ENCODE measurements at places on chromosomes 2 and 18.

- no peak for DNase-seq
These were observed 62.7 kb upstream of the GATA6 start for GRCh38 chr18:22106536-22107292.

DNA sequence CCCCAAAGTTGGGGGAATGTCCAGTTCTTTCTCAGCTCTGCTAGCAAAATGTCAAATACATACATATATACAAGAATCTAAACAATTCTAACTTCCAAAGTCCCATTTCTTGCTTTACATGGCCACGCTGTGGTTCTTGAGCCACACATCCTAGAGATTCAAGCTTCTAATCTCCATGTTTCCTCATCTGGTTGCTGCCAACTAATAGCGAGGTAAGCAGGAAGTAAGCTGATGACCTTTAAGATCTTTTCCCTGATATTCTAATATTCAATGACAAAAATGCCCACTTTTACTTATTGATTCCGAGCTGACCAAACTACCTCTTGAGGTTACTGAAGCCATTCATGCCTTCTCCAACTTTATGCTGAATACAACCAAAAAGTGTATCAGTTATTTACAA is 3.3 kb downstream of the VPS54 start:
- DNase-seq, result no peak

DNA sequence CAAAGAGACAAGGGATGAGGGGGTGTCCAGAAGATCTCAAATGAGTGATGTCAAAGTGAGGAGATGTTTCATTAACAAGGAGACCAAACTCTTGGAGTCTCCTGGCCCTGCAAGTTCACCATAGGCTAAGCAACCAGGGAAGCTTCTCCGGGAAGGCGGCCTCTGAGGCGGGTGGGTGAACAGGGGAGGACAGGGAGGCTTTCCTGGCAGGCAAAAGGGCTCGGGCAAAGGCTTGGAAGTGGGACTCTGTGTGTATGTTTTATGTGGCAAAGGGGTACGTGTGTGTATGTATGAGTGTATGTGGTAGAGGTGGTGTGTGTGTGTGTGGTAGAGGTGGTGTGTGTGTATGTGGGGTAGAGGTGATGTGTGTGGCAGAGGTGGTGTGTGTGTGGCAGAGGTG is 163.9 kb downstream of the DYSF start:
- no peak for DNase-seq

DNA sequence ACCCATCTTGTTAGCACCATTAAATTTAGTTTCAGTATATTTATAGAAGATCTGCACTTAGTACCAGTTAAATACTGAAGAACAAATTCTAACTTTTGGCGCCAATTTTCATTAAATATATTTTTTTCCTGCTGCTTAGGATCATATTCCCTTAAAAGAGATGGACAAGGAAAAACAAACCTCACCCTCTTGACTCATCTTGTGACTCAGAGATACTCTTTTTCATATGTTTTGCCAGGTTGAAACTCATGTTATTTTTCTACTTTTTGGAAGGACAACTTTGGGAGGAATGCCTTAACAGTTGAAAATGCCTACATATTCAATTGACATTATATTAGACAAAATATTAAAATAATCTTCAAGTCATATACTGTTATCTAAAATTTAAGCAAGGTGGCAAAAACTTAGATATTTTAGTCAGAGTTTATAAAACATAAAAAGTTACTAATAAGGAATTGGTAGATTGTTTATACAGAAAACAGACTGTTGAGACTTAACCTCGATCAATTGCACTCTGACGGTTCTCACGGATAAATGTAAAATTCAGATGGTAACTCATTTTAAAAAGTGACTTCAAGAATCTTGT is 36.2 kb downstream of the PNO1 start:
- DNase-seq, result no peak

DNA sequence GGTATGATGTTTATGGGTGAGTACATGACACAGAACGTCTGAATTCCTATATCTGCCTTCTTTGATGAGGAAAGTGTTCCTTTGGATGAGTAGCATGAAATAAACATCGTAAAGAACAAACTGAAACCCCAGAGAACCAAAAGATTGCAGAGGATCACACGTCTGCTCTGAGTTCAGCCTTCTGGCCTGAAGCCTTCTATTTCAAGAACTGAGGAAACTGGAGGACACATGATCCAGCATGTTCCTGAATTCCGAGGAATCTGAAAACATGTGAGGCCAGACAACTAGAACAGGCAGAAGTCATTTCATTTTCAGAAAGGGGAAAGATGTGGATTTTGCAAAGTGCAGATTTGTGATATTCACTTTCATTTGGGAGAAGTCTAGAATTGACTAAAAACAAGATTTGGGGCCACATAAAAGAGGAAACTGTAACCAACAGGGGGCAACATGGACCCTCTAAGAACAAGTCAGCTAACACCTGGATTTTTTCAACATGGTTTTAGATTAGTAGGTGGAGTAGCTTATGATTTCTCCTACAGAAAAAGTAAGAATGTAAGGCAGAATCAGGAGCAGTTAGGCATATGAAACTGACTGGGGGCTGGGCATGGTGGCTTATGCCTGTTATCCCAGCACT is 8.3 kb downstream of the SULT6B1 start:
- no peak for DNase-seq

- no peak for DNase-seq
These were observed 5.0 kb downstream of the LIMS2 start for GRCh38 chr2:127670055-127670956.

DNA sequence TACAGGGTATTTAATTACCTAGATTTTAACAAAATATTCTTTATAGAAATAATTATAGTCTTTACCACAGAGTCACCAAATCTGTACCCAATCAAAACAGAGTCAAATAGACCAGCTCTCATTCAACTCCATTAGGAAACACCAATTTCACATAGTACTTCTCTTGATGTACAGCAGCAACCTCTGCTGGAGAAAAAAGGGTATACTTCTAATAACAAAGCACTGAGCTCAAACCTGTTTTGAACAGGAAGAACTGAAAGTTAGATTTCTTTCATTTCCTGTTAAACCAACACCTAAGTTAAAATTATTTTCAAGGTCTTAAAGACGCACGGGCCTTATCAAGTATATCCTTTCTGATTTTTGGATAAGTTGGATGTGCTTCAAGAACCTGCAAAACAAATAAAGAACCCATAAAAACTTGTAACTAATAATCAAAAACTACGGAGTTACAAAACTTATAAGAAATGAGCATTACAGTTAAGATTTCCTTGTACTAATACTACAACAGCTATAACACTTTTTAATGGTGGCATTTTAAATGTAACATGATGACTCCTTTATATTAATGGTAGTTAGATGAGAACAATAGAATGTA is 79.0 kb downstream of the TTC21B start:
- no peak for DNase-seq

- no peak for DNase-seq
These were observed 921.2 kb upstream of the CNTNAP5 start for GRCh38 chr2:123103902-123104301.

DNA sequence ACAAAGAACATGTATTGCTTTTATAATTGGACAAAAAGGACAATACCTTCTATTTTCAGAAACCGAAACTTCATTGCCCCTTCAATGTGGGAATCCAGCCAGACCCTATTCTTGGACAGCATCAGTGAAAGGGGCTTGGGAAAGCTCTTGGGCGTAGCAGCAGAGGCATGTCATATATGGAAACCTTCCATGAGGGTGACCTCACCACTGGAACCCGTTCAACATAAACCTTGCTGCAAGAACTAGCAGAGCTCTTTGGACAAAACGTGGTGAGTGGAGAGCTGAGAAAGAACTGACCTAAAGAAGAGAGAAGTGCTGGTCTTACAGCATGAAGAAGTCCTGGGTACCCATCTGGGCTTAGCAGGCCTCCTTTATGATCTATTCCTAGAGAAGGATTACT is 22.7 kb upstream of the ACTG2 start:
- no peak for DNase-seq

DNA sequence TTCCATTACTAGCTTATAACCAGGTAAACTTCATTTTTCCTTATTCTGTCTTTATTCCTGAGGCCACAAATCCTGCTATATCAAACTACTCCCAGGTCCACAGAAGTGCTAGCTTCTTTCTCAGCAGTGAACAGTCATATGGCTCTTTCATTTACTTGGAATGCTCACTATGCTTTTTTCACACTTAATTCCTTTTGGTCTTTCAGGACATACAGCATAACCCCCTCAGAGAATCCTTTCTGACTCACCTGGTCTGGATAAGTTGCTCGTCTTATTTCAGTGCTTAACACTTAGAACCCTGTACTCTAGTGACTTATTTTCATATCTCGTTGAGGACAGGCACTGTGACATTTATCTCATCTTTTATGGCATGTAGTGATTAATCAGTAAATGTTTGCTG is 325.0 kb upstream of the UBE2E3 start:
- DNase-seq, result no peak

DNA sequence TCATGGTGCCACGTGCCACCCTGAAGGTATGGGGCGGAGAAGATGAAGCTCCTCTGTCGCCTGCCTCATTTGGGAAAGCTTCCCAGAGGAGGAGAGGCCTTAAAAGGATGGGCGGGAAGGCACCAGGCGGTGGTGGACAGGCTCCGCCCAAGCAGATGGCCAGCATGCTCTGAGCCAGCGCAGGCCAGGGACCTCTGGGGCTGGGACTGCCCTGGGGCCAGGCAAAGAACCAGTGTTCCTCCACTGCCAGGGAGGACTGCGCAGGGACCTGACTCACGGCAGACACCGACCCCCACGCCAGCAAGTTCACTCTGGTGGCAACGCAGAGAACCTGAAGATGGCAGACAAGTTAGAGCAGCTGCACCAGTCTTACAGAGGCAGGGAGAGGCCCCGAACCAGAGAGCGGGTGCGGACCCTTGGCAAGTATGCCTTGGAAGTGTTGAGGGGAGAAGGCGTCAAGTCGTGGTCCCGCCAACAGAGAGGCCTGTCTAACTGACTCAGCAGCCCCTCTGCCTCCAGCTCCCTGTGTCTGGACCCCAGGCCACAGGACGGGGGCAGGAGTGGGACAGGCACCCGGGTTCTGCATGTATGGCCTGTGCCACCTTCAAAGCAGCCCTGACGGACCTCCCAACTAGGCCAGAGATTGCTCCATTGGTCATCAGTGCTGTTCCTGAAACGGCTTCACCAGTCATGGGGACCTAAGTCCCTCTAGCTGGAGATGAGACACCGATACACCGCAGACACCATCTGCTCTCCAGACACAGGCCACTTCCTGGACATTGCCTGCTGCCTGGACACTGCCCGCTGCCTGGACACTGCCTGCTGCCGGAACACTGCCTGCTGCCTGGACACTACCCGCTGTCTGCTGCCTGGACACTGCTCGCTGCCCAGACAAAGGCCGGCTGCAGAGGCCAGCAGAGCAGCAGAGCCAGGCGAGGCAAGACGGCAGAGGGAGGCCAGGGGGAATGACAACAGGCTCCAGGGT is 124.7 kb downstream of the HDAC4 start:
- DNase-seq, result no peak

DNA sequence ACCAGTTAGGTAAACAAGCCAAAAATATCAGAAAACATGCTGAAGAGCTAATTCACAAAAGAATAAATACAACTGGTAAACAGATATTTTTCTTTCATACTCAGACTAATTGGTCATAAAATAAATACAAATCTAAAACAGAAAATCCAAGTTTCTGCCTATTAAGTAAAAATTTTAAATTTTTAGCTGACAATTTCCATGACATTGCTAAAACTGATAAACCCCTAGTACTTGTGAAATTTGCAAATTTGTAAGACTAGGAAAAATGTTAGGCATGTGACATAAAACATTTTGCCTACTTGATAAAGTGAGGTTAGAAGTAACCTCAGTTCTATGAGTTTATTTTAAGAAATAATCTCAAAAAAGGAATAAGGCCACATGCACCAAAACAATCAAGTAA is 356.1 kb downstream of the LRATD1 start:
- DNase-seq, result no peak

Data from natural killer cell treated with Interleukin-12 subunit alpha and Interleukin-12 subunit beta and Interleukin-15 and Interleukin-18, amount 100 ng/mL, for 72 hours (primary cell).